Activated T-helper 1 cell treated with anti-CD3 and anti-CD28 coated beads, Interleukin-12 subunit alpha, Interleukin-12 subunit beta, Interleukin-2, Interleukin-4 antibody, amounts not matched to agents 30 ng/mL and 10 ng/mL and 1 ng/mL, durations not matched to agents 14 hours and 24 hours and 36 hours (primary cell): ENCODE measurements at places on chromosomes 7 and 10.

GRCh38 chr10:114624951-114625780 lies 32.9 kb downstream of the ABLIM1 start:
- DNase-seq = no peak

- DNase-seq = no peak
These were observed 319.4 kb upstream of the MYO3A start for GRCh38 chr10:25614652-25615051.

DNA sequence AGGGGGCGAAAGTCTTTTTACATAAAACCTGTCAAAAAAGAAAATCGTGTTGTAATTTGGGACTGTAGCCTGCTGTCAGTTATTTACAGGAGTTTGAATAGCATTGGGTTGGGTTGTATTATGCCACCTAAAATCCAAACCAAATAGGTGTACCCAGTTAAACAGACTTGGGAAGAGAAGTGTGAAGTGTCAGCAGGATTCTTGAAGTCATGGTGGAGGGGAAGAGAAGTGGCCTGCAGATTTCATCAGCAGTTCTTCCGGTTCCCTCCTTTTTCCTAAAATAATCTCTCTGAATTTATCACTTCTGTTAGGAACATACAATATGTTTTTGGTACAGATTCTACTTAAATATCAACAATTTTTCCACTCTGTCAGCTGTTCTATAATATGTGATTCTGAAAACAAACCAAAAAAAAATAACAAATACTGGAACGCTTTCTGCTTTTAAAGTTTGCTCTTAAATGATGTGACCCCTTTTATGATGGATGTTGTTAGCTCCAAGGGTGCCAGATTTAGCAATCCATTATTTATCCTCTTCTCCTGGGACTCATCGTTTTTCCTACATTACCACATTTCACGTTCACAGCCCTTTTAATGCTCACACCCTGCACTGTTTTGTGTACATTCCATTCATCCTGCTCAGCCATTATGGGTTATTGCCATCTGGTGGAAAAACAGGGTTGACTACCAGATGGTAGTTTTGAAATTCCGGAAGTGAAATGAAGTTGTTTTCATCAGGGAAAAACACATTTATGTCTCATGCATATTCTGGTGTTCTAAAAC lies 18.7 kb upstream of the ARHGAP12 start:
- no peak for DNase-seq

DNA sequence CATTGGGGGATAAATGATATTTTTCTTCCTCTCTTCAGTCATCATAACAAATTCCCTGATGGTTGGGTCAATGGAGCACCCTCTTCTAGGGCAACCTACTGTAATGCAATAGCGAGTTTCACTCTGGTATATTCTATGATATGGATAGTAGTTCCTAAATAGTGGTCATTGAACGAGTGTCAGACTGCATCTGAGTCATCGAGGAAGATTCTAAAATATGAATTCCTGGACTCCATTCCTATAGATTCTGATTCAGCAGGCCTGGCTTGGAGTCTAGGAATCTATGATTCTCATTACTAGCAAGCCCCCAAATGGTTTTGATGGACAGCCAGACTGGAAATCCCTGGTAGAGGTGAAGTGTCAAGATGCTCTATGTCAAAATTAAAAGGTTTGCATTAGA lies 254.5 kb downstream of the BUB3 start:
- no peak for DNase-seq

DNA sequence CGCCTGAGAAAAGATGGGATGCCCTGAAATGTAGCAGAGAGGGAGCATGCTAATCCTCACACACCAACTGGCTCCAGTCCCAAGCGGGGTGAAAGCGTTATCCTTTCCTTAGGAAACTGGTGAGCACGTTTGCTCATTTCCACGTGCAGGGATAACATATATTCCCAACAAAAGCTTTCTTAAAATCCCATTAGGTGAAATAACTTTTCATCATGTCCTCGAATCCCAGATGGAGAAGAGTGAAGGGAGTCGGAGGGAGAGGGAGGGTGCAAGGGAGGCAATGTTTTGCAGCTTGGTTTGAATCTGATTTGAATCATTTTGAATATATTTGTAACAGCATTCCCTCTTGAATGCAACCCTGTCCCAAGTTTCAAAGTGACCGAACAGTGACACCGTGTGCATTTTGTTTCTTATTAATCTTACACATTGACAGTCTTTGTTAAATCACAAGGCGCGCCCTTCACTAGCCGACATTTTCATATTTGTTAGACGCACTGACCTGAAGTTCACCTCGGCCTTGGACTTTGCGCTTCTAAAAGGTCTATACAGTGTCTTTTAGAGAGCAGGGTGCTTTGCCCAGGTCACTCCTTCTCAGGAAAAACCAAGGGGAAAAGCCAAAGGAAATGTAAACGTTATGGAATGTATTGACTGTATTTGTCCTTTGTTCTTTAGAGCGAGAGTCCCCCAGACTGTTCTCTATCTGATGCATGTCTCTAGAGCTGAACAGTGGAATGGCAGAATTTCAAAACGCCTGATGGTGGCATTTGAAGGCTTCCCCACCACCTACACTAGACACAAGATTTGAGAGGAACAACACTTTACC lies 3.1 kb upstream of the HOXA4 start:
- DNase-seq = no peak

- no peak for DNase-seq
These were observed 41.2 kb upstream of the ACSL5 start for GRCh38 chr10:112332509-112333228.

DNA sequence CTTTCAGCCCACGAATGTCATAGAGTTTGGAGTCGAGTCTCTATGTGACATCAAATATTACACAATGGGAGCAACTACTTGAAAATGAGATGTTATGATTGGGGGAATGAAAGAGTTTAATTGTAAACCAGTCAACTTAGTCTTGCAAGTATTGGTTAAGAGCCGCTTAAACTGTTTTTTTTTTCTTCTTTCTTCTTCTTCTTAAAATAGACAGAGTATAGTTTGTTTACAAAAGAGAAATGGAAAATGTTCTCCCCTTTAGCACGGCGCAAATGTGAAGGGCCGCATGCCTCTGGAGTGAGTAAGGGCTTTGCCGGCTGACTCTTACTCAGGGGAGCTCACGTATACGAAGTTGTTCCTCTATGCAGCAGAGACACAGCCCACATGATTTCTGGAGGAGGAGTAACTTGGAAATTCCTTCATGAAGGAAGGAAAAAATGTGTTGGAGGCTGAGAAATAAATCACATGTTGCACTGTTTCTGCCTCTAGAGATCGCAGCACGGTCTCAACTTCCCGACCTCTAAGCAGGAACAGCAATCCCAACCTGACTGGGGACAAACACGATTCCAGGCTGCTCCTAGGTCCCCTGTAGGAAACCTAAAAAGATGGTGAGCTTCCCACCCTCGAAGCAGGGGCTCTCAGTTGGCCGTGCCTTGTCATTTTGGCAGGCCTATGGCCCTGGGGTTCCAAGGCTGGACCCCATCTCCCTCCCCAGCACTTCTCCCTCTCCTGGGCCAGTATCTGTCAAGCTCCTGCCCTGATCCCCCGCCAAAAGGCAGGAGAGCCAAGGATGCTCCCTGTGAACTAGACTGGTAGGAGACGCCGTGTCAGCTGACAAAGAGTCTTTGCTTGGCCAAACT lies 44.8 kb downstream of the MYOF start:
- no peak for DNase-seq

- DNase-seq = no peak
These were observed 7.6 kb upstream of the RBM20 start for GRCh38 chr10:110636572-110636931.

- DNase-seq = no peak
These were observed 174.7 kb downstream of the GNAI1 start for GRCh38 chr7:80309377-80309776.

DNA sequence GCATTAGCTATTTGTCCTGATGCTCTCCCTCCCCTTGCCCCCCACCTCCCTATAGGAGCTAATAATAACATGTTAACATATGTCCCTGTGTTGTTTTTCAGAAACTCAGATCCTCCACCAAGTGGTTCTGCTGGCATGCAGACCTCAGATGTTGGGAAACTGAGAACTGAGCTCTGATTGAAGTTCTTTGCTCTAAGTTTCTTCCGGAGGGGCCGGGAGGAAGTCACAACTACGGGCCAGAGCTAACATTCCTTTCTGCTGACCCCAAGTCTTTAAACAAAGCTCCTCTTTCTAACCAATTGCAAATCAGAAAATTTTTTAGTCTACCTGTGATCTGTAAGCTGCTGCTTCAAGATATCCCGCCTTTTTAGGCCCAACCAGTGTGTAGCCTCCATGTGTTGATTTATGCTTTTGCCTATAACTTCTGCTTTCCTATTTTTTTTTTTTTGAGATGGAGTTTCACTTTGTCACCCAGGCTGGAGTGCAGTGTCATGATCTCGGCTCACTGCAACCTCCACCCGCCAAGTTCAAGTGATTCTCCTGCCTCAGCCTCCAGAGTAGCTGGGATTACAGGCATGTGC lies 66.6 kb downstream of the LYZL1 start:
- no peak for DNase-seq

DNA sequence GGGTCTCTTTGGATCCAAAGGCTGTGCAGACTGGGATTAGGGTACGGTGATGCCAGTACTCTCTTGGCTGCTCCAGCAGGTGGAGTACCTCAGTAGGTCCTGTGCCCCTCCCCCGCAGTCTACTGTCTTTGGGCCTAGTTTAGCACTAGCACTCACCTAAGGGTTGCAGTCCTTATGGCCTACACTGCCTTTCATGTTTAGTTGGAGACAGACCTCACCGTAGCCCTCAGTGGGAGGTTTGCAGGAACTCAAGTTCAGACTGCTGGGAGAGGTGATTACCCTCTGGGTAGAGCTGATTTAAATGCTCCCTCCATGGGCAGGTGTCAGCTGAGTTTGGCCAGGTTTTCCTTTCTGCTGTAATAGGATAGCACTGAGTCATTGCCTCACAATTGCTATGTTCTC lies 210.8 kb upstream of the TMEM196 start:
- no peak for DNase-seq

GRCh38 chr7:23594879-23595604 lies 2.1 kb upstream of the CCDC126 start:
- DNase-seq = peak; percentile 39

GRCh38 chr10:52256832-52257691 lies 57.0 kb upstream of the DKK1 start:
- no peak for DNase-seq

DNA sequence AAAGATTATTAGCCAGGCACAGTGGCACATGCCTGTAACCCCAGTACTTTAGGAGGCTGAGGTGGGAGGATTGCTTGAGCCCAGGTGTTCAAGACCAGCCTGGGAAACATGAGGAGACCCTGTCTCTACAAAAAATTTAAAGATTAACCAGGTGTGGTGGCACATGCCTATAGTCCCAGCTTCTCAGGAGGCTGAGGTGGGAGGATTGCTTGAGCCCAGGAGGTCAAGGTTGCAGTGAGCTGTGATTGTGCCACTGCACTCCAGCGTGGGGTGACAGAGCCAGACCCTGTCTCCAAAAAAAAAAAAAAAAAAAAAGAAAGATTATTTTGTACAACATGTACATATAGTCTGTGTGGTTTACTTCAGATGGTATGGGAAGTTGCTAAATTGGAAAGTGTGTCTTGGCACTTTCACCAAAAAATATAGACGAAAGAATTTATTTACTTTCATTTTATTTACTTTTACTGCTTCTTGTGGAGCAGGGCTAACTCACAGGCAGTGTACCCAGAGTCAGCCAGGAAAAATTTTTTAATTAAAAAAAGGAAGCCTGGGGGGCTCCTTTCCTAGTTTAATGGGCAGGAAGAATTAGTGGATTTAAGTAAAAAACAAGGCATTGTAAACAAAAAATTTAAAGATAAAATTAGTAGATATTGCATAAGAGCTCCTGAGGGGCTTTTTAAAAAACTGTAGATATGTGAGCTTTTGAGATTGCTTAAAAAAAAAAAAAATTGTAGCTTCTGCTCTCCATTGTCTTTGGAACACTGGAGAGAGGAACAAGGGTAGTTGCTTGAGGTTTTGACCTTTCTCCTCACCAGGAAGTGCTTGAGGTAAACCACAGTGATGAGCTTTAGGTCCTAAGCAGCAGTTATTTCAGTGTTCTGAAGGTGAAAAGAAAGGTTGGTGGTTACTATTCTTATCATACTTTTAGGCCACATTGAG lies 44.6 kb upstream of the VDAC2 start:
- peak; percentile 20 for DNase-seq

- DNase-seq = no peak
These were observed 125.8 kb downstream of the RALA start for GRCh38 chr7:39749177-39749576.

DNA sequence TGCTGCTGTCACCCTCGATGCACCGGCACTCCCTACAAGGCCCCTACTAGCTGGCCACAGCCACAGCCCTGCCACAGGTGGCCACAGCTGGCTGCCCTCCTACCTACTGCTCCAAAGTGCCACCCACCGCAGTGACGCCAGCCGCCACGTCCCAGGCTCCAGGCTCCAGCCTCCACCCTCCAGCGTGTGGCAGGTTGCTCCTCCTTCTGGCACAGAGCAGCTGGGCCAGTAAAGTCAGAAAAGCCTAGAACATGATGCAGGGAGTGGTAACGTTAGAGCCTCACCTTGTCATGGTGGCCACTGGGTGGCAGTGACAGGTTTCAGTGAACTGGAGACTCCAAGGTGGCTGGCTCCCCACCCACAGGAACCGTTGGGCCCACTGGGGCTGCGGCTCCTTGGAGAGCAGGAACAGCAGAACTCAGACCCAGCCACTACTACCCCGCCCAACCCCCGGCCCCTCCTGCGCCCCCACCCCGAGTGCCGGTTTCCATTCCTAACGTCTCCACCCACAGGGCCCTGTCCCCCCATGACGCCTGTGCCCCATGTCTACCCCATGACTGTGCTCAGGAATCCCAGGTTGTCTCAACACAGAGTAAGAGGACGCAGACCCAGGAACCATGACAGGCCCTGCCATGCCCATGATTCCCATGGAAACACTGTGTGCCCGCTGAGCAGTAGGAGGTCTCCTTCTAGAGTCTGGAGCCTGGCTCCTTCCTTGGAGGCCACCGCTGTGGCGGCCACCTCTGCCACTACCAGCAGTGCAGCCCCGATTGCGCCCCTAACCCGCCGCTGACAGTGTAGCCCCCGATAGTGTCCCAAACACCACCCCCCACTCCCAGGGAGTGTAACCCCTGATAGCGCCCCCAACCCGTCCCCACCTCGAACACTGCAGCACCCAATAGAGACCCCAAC lies 52.3 kb upstream of the ZNF33B start:
- DNase-seq = no peak

- DNase-seq = no peak
These were observed 7.1 kb upstream of the RBM28 start for GRCh38 chr7:128350708-128351295.

DNA sequence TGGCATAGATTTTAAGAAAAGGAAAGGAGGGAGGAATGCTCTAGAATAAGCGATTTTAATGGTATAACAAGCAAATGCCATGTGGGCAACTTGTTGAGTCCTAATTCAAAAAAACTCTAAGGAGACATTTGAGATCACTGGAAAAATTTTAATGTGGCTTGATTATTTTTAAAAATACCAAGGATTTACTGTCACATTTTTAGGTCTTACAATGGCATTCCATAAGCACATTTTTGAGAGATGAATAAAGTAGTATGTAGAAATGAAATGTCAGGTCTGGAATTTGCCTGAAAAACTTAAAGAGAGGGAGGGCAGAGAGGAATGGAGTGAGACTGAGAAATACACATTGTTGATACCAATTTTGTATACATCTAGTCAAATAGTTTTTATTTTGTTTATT lies 20.3 kb downstream of the NCAPG2 start:
- DNase-seq = no peak

GRCh38 chr7:117018713-117019112 lies 65.4 kb downstream of the ST7 start:
- no peak for DNase-seq
